ENCODE measurements at places on chromosomes 6 and 20. TPM values are rescaled to one million over a fixed set of nuclear protein-coding genes. Genes with fewer than 3 reads are reported as not detected.

The TAF4 gene
- total RNA-seq: 5.1 TPM

The TREM2 gene
- not detected for total RNA-seq

The SLC16A10 gene
- 1.9 TPM for total RNA-seq

The TPBG gene
- 51.3 TPM for total RNA-seq

The MROH8 gene
- 0.33 TPM for total RNA-seq

The OTOR gene
- total RNA-seq: not detected

The ALDH8A1 gene
- total RNA-seq: not detected

The SNAP25 gene
- 1.9 TPM for total RNA-seq

The LINC00237 gene
- total RNA-seq: not detected

The GPSM3 gene
- 7.8 TPM for total RNA-seq

The CALHM6 gene
- 1.6 TPM for total RNA-seq

The GNMT gene
- not detected for total RNA-seq

The CFB gene
- total RNA-seq: 0.33 TPM

The RAET1L gene
- total RNA-seq: 0.65 TPM

The SDHAF4 gene
- total RNA-seq: 9.4 TPM

The MYB gene
- 1.5 TPM for total RNA-seq

The TMC2 gene
- not detected for total RNA-seq

The RSPO3 gene
- total RNA-seq: 0.25 TPM

The TSHZ2 gene
- 5.6 TPM for total RNA-seq

The SYTL3 gene
- 3.6 TPM for total RNA-seq
